Endodermal cell (in vitro differentiated cells): ENCODE measurements at places on chromosomes 16 and 17. TPM values are rescaled to one million over a fixed set of nuclear protein-coding genes. Genes with fewer than 3 reads are reported as not detected.

- no peaks in the 10 kb centered on the region for H3K4me1 ChIP-seq
- no peaks in the 10 kb centered on the region for H3K27me3 ChIP-seq
- no peaks in the 10 kb centered on the region for H3K36me3 ChIP-seq
- H3K27ac ChIP-seq = no peak overlapping the region
- DNase-seq = no peak
Observed at GRCh38 chr17:1331708-1332107, 52.2 kb downstream of the TRARG1 start.

DNA sequence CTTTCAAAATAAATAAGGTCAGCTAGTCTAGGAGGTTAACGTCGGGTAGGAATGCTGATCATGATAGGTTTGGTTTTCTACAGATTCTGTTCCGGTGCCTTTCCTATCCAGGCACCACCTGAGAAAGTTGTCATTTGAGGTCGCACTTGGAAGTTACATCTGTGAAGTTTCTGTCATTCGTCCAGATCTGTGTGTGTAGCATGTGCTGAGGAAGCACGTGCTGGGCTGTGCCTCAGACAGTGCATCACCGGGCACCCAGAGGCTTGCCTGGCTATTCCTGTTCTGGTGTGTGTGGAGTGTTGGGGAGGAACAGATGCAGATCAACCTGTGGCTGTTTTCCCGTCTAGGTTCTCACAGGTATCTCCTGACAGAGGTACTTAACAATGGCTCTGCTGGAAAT is 42.6 kb downstream of the DNAJA2 start:
- no peak overlapping the region for H3K27ac ChIP-seq
- no peak overlapping the region for H3K4me3 ChIP-seq
- no peaks in the 10 kb centered on the region for H3K4me1 ChIP-seq
- H3K36me3 ChIP-seq = peaks cover 49% of the 10 kb centered on the region

GRCh38 chr17:32116937-32117336 is 25.4 kb upstream of the RHOT1 start:
- no peaks in the 10 kb centered on the region for H3K27me3 ChIP-seq
- no peak for DNase-seq
- H3K4me1 ChIP-seq = peaks cover 11% of the 10 kb centered on the region
- H3K4me3 ChIP-seq = no peak overlapping the region
- H3K36me3 ChIP-seq = no peaks in the 10 kb centered on the region

DNA sequence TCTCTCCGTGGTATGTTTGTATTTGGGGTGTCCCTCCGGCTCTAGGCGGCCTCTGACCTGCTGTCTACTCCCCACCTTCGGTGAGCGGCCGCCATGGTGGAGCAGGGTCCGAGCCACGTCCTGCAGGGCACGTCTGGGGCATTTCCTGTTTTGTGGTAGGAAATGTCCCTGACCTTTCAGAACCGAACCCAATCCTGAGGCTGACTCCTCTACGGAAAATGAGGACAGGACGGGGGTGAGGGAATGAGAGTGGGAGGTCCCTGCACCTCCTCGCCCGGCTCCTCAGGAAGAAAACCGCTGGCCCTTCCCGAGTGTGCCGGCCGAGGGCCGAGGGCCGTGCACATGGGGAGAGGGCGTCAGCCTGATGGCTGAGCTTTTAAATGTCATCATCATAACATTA is 45.8 kb downstream of the WDR45B start:
- H3K27ac ChIP-seq = no peak overlapping the region
- DNase-seq = no peak
- no peaks in the 10 kb centered on the region for H3K27me3 ChIP-seq
- H3K4me3 ChIP-seq = no peak overlapping the region
- H3K4me1 ChIP-seq = no peaks in the 10 kb centered on the region

GRCh38 chr17:74010903-74011302 is 192.6 kb upstream of the RPL38 start:
- no peak overlapping the region for H3K27ac ChIP-seq
- H3K4me3 ChIP-seq = no peak overlapping the region
- no peaks in the 10 kb centered on the region for H3K4me1 ChIP-seq

Gene DPEP2
- 0.20 TPM in 1 of 2 replicates, not detected in the other for total RNA-seq

Gene MYH8
- total RNA-seq = not detected in 2 replicates
